Activated CD8-positive, alpha-beta memory T cell treated with anti-CD3 and anti-CD28 coated beads for 1 hour (primary cell): ENCODE measurements at places on chromosomes 2 and 18.

DNA sequence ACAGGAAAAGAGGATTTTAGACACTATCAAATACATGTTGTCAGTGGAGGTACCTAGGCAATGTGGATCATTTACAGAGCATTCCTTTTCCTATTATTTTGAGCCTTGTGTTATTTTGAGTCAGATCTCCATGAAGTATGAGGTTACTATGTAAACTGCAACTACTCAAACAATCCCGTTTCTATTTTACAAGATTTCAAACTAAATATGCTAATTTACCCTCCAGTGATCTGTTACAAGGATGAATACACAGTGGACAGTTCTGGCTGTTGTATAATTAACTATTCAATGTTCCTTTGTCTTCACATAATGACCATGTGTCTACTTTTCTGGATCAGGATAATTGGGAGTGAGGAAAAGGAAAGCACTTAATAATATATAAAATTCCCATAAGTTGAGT, 4.6 kb downstream of the HOXD1 start:
- DNase-seq: no peak

DNA sequence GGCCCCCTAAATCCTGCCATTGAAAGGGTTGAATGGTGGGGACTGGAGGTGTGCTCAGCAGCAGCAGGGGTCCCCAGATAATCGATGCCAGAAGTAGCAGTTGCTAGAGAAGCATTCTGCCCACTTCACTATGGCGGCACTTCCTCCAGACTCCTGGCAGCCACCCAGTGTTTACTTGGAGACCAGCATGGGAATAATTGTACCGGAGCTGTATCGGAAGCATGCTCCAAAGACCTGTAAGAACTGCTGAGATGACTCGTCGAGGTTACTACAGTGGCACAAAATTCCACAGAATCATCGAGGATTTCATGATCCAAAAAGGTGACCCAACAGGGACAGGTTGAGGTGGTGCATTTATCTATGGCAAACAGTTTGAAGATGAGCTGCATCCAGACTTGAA, 11.0 kb upstream of the GAREM2 start:
- no peak for DNase-seq

DNA sequence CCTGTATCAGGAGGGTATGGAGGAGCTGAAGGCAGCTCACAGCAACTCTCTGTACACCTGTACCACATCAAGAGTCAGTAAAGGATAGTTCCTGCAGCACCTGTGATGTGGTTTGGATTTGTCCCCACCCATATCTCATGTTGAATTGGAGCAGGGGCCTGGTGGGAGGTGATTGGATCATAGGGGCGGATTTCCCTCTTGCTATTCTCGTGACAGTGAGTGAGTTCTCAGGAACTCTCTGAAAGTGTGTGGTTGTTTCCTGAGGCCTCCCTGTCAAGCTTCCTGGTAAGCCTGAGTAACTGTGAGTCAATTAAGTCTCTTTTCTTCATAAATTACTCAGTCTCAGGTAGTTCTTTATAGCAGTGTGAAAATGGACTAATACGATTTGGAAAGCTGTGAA, 28.9 kb downstream of the OSBPL1A start:
- DNase-seq: no peak

DNA sequence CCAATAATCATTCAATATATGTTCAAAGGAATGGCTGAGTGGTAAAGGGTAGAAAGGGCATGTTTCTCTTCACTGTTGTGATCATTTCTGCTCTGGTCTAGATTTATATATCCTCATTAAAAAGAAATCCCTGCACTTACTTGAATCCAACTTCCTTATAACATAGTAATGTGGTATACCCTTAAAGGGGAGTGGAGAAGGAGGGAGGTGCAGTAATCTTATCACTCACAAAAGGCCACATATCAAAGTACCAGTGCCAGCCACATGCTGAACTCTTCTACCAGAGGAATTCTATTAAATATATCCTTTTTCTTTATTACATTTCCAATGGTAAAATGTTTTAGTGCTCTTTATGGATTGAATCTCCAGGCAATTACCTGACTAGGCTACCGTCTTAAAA, 3.3 kb downstream of the KATNAL2 start:
- DNase-seq: no peak

- DNase-seq: no peak
Observed at GRCh38 chr18:3262234-3263131, 550 bp downstream of the MYL12B start.

DNA sequence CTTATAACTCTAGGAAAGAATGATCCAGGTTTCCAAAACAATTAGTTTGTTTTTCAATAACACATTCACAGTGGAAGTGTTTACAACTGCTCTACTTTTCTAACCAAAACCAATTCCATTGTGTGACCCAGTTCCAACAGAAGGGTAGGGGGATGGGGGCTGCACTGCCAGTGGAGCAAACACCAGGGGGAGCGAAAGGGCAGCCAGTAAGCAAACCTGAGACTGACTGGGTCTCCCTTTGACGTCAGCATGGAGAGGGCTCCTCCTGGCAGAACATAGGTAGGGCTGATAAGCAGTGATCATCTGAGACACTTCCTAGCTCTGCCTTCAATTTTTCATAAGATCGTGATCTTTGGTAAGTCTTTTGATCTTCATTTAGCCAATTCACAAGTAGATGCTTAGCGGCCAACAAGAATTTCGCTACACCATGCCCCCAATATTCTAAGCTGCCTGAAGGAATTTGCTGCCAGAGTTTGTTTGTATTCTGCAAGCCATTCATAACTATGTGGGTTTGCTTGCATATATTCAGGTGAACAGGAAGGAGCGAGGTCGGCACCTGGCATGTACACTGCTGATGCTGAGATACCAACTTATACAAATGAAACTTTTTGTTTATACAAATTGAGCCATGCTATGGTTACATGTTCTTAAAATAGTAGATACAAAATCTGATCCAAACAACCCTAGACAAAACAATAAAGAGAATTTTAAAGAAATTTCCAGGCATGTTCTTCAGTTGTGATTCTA, 45.9 kb downstream of the ST6GAL2 start:
- DNase-seq: no peak

DNA sequence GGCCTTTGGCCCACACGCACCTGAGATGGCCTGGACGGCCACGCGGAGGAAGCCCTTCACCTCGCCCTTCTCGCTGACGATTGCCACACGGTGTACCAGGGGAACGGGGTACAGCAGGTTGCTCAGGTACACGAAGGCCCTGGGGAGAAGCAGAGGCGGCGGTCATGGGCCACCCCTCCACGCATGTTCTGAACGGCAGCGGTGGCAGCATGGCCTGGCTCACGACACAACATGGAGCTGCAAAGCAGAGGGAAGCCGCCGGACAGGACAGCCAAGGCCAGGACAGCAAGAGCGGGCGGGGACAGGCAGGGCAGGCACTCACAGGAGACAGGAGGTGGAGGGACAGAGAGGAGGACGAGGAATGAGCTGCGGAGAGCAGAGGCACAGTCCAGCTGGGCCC, 58.7 kb downstream of the AQP12A start:
- DNase-seq: no peak

- no peak for DNase-seq
Observed at GRCh38 chr18:46060359-46060841, 11.7 kb downstream of the PSTPIP2 start.

- no peak for DNase-seq
Observed at GRCh38 chr18:44701227-44701626, 20.5 kb downstream of the SETBP1 start.

GRCh38 chr2:153584244-153584643, 105.7 kb upstream of the RPRM start:
- no peak for DNase-seq

DNA sequence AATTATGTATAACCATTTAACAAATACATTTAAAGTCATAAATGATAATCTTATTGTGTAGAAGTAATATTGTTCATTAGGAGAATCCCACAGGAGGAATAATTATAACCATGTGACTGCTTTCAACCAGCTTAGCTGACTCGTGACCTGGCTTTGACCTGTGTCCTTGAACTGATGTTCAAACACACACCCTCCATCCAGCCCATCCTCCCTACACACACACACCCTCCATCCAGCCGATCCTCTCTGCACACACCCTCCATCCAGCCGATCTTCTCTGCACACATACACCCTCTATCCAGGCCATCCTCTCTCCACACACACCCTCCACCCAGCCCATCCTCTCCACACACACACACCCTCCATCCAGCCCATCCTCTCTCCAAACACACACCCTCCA, 83.5 kb downstream of the EIPR1 start:
- no peak for DNase-seq

GRCh38 chr2:85016446-85016845, 45.5 kb downstream of the KCMF1 start:
- DNase-seq: no peak

- DNase-seq: no peak
Observed at GRCh38 chr18:12254136-12254819, at the start of gene CIDEA. CIDEA (plus strand) TSS chr18:12254361; CDS start chr18:12254384, 23 bp downstream.

GRCh38 chr2:95024371-95024770, 1.1 kb upstream of the MAL start:
- DNase-seq: no peak

- DNase-seq: no peak
Observed at GRCh38 chr2:101199251-101199791, 48.1 kb upstream of the TBC1D8 start.

GRCh38 chr2:202870431-202871299, 901 bp downstream of the ICA1L start:
- DNase-seq: no peak

DNA sequence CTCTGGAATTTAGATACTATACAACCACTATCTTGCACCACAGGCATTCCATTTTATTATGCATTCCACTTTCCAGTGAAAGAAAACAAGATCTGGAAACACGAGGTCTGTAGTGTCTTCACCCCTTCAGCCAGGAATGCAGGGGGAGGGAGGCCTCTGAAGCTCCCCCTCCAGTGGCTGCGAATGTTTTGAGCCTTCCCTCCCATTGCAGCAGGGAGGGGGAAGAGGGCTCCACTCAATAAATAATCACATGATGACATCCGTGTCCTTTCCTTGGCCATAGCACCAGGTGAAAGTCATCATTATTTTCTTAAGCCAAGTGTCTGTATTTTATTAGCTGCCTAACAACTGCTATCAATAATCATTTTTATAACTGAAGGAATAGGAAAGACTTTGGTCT, 38.6 kb downstream of the ALPK2 start:
- no peak for DNase-seq

DNA sequence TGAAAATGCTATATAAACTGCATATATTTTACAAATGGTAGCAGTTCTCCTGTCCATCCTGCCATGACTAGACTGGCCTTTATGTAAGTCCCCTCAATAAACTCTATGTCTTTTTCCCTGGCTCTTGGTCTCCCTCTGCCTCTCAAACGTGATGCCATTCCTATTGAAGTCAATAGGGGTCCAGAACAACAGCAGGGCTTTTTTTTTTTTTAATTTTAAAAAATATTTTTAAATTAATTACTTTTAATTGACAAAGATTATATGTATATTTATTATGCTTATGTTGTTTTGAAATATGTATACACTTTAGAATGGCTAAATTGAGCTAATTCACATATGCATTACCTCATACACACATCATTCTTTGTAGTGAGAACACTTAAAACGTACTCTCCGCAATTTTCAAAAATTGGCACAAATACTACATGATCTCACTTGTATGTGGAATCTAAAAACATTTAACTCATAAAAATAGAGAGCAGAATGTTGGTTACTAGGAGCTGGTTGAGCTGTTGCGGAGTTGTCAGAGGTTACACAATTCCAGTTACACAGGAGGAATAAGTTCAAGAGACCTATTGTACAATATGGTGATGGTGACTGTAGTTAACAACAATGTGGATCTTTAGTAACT, 123.1 kb downstream of the LRRTM4 start:
- DNase-seq: no peak

DNA sequence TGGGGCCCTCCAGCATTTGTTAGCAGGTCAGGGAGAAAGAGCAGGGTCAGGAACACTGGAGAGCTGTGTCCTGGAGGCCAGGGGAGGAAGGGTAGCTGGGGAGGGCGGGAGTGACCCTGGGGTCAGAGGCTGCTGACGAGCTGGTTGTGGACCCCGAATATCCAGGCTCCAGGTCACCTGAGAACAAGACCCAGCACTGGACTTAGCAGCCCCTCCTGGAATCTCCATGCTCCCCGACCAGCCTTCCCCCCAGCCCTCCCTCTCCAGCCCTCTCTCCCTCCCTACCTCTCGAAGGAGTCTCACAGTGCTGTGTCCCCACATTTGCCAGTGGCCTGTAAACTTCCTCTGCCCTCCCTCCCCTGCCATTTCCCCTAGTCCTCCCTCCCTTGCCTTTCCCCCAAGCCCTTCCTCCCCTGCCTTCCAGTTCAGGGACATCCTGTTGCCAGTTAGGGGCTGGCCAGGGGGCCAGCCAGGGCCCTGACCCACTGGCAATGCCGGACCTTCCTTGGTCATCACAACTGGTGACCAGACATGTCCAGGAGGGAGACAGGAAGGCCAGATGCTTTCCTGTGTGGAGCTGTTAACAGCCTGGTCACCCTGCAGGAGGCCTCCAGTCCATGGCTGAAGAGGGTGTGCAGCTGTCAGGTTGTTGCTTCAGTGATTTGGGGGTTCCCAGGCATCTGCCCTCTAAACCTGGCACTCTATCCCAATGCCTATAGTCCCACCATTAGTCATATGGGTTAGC, 50.0 kb upstream of the FAHD2A start:
- DNase-seq: no peak

GRCh38 chr18:55237660-55238059, 278.4 kb upstream of the CCDC68 start:
- DNase-seq: no peak

GRCh38 chr2:15881120-15881433, 59.3 kb upstream of the MYCN start:
- no peak for DNase-seq

GRCh38 chr2:206558492-206558891, 83.8 kb upstream of the FAM237A start:
- no peak for DNase-seq

DNA sequence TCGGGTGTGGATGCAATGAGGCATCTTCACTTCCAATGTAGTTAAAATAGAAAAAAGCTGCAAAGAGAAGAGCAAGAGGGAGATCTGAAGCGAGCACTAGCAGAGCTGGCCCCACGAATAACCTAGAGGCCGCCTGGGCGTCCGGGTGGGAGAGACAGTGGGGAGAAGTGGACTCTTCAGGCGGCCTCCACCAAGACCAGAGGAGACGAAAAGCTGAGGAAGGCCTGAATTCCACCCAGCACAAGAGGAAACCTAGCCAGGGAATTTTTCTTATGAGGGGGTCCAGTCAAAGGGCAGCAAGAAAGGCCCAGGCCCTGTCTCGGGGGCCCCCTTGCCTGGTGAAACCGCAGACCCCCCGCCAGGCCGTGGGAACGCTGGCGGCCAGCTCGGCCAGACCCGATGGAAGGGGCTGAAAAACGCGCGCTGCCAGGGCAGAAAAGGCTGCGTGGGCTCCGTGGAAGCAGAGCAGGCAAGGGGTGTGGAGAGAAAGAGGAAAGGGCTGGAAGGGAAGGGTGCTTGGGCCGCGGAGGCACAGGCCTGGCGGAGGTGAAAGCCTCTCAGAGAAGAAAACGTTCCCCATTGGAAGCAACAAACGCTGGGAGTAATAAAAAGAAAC, 69.2 kb downstream of the KCTD1 start:
- no peak for DNase-seq

- DNase-seq: no peak
Observed at GRCh38 chr2:235394278-235394828, 99.5 kb upstream of the AGAP1 start.
